ENCODE measurements at places on chromosomes 12 and 14.

- no peak for DNase-seq
Measured at GRCh38 chr12:66188584-66189485, at the start of gene IRAK3. Gene IRAK3 (plus strand): TSS chr12:66189214. CDS start chr12:66189300, 86 bp downstream.

GRCh38 chr14:54189333-54189732 lies 207.5 kb upstream of the CDKN3 start:
- no peak for DNase-seq

- no peak for DNase-seq
Measured at GRCh38 chr14:102729825-102730224, 47.4 kb upstream of the TRAF3 start.

- DNase-seq = no peak
Measured at GRCh38 chr14:35342489-35343010, 50.4 kb downstream of the PSMA6 start.

All from stimulated activated CD8-positive, alpha-beta memory T cell treated with anti-CD3 and anti-CD28 coated beads, Interleukin-4, amount 100 ng/mL, for 4 hours (primary cell).